ENCODE measurements at places on chromosomes 3 and 15.

- peak; percentile 87 for DNase-seq
Measured at GRCh38 chr3:97264180-97264579, 449.8 kb downstream of the EPHA6 start.

DNA sequence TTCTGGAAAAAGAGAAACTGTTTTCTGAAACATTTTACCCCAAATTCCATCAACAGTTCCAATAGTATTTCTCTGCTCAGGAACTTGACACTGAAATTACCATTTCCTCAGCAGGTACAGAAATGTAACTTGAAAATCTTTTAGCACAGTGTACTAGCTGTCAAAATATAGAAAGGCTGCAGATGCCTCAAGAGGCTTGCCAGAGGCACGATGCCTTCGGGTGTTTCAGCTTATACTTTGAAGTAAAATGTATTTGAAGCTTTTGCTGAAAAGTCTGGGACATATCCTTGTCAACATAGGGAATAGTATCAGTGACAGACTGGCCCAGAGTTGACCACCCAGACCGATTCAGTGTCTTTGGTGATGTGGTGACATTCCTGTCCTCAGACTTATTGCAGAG is 154.4 kb upstream of the CHRM5 start:
- DNase-seq = no peak

DNA sequence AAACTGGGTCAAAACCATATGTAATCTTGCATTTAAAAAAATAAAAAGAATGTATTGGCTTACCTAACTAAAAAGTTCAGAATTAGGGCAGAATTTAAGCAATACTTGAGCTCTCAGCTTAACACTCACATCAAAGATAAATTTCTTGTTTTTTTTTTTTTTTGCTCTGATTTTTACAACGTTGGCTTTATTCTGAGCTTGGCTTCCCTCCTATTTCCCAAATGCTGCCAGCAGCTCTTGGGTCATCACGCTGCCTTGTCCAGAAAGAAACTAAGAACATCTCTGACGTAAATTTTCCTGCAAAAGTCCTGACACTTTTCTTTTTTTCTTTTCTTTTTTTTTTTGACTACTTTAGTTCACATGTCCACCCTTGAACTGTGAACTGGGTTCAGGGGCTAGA is 150.6 kb upstream of the TGFBR2 start:
- no peak for DNase-seq

DNA sequence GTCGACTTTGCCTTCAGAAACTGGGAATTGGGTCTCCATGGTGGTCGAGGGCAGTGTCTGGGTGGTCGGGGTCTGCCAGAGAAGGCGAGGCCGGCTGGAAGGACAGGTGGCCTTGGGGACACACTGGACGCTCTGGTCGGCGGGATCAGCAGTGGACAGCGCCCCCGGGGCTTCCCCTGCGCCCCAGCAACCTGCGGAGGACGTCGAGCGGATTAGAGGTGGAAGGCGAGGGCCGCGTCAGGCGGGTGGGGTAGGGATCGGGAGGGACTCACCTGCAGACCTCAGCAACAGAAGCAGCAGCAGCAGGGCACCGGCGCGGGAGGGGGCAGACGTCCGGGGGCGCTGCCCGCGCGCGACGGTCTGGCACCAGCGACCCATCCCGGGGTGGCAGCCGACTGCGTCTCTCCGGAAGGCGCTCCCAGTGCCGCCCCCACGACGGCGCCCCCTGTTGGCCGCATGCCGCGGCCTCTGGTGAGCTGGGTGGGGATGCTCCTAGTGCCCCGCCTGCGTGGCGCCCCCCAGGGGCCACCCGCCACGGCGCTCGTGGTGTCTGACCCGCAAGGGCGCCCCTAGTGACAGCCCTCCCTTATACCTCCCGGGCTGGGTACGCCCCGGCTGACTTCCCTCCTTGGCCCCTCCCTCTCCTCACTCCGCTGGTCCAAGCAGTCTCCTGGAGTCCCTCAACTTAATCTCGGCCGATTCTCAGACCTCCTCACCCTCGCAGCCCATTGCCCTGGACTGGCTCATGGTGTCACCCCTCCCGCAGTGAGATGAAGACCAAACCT is at the start of gene PRSS50:
TSS of gene PRSS50 (minus strand) at position 423 of the 785 bp plus-strand sequence. CDS start at position 378, 45 bp downstream.
- DNase-seq = no peak

- no peak for DNase-seq
Measured at GRCh38 chr15:41827290-41827879, 507 bp upstream of the JMJD7 start.

- no peak for DNase-seq
Measured at GRCh38 chr15:75107908-75108838, 84.8 kb downstream of the PPCDC start.

DNA sequence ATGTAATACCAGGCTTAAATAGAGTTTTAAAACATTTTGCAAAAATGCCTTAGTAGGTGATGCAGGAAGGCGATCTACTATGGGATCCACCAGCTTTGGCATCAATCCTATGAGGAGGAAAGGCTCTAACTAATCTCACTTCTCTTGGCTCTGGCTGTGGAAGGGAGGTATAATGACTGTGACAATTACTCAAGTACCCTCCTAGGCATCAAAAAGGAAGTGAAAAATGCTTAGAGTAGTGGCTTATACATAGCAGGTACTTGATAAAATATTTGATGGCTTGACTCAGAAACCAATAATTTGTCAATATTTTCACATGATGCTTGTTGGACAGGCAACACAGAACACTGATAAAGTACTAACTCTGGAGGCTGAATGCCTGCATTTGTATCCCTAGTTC is 34.1 kb upstream of the SERPINI2 start:
- no peak for DNase-seq

DNA sequence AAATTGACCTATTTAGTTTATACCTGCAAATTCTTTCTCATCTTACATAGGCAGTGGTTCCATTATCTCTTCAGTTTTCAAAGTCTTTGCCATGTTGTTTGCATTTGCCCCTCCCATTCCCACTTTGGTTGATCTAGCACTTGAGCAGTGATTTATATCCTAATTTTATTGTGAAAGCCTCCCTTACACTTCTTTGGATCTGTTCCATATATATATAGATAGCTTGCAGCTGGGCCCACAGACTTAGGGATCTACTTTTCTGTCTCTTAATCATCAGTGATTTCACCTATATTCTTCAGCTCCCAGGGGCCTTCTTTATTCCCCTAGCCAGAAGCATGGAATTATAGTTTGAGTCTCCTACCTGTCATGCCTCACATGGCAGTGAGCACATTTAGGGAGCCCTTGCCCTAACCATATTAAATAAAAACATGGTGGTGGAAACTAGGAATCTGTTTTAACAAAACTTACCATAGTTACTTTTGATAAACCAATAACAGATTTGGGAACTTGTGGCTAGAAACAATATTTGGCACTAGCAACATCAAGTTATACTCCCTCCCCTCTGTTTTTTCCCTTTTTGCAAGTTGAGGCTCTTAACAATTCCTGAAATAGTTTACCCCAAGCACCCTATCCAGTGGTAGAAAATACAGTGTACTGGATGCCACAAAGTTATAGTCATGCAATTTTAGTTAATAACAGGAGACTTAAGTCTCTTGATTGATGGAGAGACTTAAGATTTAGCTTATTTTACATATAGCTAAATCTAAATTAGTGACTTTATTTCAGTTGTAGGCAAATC is 41.7 kb downstream of the ARIH1 start:
- no peak for DNase-seq

- no peak for DNase-seq
Measured at GRCh38 chr3:80771085-80771484, 990.4 kb downstream of the GBE1 start.

DNA sequence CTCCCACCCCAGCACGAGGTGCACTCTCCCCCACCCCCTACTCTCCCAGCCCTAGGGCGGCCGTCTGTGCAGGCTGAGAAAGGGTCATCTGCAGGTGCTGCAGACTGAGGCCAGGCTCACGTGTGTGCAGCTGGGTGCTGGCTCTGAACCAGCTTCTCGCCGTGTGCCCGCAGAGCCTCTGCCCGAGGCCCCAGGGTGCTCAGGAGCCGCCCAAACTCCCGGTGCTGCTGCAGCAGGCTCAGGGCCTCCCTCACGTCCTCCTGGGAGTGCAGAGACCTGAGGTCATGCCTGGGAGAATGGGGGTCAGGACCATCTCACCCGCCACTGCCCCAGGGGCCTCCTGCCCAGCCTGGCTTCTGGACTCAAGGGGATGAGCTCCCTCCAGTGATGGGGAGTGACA is 17.2 kb downstream of the SPTBN5 start:
- DNase-seq = peak; percentile 65

GRCh38 chr3:121651684-121652083 is 9.0 kb downstream of the HCLS1 start:
- peak; percentile 10 for DNase-seq

DNA sequence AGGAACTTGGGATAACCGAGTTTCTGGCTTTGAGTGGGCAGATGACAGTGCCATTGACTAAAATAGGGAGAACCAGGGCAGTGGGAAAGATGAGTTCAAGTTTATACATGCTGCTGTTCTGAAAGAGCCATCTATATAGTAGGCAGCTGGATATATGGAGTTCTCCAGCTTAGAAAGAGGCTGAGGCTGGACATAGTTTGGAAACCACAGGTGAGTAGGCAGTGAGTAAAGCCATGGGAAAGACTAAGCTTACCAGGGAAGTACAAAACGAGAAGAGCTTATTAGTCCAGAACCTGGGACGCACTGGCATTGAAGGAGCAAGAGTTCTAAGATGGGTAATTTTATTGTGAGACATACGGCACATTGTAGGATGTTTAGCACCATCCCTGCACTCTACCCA is 54.2 kb downstream of the MSL2 start:
- no peak for DNase-seq

DNA sequence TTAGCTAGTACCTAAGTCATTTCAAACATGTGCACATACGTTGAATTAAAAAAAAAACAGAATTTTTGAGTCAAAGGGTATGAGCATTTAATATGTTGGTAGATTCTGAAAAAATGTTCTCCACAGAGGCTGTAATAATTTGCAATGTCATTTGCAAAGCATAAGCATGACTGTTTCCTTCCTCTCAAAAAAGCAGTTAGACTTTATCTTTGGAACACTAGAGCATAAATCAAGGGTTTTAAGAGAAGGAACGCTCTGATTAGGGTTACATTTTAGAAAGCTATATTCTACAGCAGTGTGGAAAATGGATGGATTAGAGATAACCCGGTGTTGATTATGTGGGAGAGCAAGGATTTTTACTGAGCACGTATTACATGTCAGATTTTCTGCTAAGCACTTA is 193.7 kb downstream of the WDR72 start:
- no peak for DNase-seq

DNA sequence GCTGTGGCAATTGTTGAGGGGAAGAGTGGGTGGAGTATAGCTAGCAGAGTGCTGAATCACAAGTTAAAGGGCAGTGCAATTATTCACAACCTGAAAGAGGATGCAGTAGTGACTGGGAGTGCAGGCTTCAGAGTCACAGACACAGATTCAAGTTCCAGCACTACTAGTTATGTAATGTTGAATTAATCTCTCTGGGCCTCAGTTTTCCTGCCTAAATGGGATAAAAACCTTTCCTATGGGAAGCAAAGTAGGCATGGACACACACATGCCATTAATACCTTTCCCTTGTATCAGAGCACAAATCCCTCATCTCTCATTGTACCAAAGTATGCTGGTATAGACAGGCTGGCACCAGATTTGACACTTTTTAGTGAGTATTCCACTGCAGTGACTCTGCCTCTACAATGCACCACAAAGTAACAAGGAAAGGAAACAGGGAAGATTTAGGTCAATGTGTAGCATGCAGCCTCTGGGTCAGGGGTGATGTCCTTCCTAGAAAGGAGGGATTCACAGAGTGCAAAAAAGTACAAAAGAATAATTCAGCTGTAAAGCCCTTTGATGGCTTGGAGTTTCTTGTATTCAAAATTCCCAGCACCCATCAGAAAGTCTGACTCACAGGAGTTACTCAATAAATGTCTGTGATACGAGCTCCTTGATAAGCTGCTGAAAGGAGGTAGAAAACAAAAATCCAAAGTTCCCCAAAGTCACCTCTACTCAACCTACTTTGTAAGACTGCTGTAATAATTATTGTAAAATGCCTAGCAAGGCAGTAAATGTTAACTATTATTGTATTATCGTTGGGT is 507.5 kb upstream of the TGFBR2 start:
- DNase-seq = no peak

GRCh38 chr3:136184703-136185102 is 11.4 kb downstream of the MSL2 start:
- DNase-seq = no peak

GRCh38 chr3:30597131-30597768 is 9.2 kb upstream of the TGFBR2 start:
- DNase-seq = no peak

DNA sequence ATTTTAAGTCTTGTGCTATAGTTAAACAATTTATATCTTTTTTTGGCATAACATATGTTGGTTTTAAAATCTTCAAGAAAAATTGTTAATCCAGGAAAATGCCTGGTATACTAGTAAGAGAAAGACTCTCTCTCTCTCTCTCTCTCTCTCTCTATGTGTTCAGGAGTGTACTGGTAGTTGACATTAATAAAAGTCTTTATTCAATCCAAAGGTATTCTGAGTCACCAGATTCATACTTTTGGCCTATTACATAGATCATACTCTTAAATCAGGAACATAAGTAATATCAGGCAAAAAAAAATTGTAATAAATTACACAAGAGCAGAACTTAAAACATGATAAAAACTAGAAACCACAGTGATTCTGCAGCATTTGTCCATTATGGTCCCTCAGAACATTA is 70.2 kb downstream of the TFG start:
- no peak for DNase-seq

Measured in NCI-H2081 (cell line).